ENCODE measurements at places on chromosomes 7 and 10.

DNA sequence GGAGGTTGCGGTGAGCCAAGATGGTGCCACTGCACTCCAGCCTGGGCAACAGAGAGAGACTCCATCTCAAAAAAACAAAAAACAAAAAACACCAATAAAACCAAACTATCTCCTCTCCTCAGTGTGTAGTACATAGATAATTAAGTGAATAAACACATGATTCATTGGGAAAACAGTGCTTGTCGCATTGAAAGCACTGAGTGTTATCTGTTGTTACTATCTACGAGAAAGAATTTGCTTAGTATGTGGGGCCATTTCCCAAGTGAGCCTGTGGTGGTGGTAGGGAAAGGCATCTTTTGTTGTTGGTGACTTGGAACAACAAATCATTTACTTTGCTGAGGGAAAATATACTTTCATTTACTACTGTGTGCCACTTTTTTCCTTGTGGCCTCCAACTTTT is 42.6 kb downstream of the RSBN1L start:
- DNase-seq: no peak

- no peak for DNase-seq
Observed at GRCh38 chr10:97738616-97739015, 1.7 kb downstream of the ZFYVE27 start.

- no peak for DNase-seq
Observed at GRCh38 chr7:107981466-107981865, 21.5 kb downstream of the LAMB1 start.

- no peak for DNase-seq
Observed at GRCh38 chr10:125012851-125013528, 71.1 kb downstream of the ZRANB1 start.

GRCh38 chr10:104199567-104199966 is 32.6 kb downstream of the CFAP43 start:
- DNase-seq: peak; percentile 65

- DNase-seq: no peak
Observed at GRCh38 chr10:122663516-122664130, 36.0 kb downstream of the C10orf120 start.

GRCh38 chr10:27643301-27643700 is 102.3 kb downstream of the MKX start:
- DNase-seq: no peak

DNA sequence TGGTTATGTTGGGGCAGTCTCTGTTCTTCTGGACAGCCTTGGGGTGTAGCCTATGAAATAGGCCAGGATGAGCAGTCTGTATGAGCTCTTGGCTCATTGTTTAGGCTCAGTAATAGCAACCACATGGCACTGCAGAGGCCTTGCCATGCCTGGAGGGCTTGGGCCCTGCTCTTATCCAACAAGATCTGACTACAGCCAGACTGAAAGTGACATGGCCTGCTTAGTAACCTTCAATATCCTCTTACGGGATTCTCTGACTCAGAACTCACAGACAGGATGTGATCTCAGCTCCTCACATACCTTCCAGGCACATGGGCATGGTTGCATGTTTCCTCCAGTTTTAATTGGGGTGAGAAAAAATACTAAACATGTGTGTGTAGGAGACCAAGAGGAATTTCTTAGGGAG is 289.3 kb downstream of the PTEN start:
- DNase-seq: no peak

GRCh38 chr10:12902135-12902572 is 99.4 kb downstream of the CCDC3 start:
- peak; percentile 77 for DNase-seq

DNA sequence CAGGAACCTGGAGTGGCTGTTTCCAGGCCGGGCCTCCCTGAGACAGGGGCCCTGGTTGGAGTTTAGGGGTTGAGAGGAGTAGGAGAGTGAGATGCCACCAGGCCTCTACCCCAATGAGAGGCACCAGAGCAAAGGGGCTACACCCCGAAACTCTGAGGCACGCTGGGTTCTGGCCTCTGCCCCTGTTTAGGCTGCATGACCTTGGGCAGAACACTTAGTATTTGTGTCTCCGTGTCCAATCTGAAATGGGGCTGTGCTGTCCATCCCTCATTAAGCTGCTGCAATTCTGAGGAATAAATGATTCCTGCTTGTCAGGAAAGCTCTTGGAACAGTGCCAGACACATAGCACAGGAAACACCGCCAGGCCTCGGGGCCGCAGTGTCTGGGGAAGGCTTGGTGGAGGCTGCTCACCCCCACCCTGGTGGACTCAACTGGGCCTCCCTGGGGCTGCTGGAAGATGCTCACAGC is 40.5 kb upstream of the SAMD8 start:
- DNase-seq: no peak

Measured in kidney (tissue), 22 donors.